Left ventricle myocardium superior (tissue), 1 donor: ENCODE measurements at places on chromosomes 2 and 18. TPM values are rescaled to one million over a fixed set of nuclear protein-coding genes. Genes with fewer than 3 reads are reported as not detected.

- DNase-seq: no peak
These were observed 109.5 kb upstream of the ITGB6 start for GRCh38 chr2:160309585-160309984.

- DNase-seq: no peak
These were observed 169.5 kb downstream of the SLC8A1 start for GRCh38 chr2:40282428-40282827.

GRCh38 chr18:9943311-9943710 lies 29.5 kb downstream of the VAPA start:
- no peak for DNase-seq

- DNase-seq: no peak
These were observed 9.5 kb downstream of the HK2 start for GRCh38 chr2:74843433-74843832.

DNA sequence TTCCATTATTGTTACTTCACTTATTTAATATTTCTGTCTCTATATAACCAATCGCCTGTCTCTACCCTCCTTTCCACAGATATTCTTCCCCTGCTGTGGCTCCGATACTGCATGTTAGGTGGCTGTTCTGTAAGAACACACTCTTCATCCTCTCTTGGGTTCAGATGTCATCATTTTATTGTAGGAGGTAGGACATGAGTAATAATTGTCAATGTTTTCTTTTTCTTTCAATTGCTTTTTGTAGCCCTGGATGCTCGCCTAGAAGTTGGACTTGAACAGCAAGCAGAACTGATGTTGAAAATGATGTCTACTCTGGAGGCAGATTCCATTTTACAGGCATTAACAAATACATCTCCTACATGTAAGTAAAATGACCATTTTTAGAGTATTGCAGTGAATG lies 128.6 kb downstream of the BIRC6 start:
- DNase-seq: no peak

GRCh38 chr2:32572737-32573136 lies 55.1 kb upstream of the TTC27 start:
- no peak for DNase-seq

CXCR2 gene
- total RNA-seq: 1.1 TPM

SAG gene
- not detected for total RNA-seq

KCNJ3 gene
- 2.0 TPM for total RNA-seq

ORC2 gene
- total RNA-seq: 26.1 TPM
